ENCODE measurements at places on chromosomes 16 and 17.

DNA sequence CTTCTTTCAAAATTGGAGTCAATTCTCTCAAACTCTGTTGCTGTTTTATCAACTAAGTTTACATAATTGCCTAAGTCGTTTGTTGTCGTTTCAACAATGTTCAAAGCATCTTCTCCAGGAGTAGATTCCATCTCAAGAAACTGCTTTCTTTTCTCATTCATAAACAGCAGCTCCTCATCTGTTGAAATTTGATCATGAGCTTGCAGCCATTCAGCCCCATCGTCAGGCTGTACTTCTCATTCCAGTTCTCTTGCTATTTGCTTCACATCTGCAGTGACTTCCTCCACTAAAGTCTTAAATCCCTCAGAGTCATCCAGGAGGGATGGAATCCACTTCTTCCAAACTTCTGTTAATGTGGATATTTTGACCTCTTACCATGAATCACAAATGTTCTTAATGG lies 230.6 kb downstream of the IRF8 start:
- no peak for DNase-seq

- DNase-seq: no peak
Observed at GRCh38 chr16:6977291-6977690, 355.4 kb upstream of the RBFOX1 start.

DNA sequence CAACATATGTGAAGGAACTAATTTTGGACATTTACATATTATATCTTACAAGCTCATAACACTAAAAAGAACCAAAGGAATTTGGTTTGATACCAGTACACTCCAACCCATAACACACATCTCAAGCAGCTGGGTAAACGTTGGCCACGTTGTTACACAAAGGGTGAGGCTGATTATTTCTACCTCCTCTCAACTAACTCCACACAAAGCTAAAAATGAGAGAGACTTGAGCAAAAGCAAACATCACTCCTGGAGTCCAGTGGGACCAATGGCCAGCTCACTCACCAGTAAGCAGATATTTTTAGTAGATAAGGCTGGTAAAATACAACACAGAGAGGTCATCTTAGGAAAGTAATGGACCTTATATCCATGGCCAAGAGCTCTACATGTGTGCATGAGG lies 207.6 kb downstream of the MRTFB start:
- no peak for DNase-seq

GRCh38 chr17:44910231-44911106 lies 4.8 kb downstream of the GFAP start:
- DNase-seq: no peak

DNA sequence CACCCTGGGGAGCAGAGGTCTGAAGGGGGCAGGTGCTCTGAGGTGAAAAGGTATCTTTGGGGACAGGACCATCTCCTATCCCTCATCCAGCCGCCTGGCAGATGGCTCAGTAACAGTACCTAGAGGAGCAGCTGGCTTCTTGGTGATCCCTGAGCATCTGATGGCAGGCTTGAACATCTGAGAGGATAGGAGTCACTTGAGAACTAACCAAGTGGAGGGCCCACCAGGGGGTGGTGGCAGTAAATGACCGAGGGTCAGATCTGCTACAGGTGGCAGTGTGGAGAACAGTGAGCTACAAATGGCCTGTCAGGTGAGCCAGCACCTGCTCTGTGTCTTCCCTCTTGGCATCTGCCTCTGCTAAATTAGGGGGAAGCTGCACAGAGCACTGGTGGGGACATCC lies 13.8 kb downstream of the HROB start:
- DNase-seq: no peak

- no peak for DNase-seq
Observed at GRCh38 chr16:67183-67791, 5.1 kb downstream of the RHBDF1 start.

- DNase-seq: no peak
Observed at GRCh38 chr17:82561429-82562035, 42.0 kb downstream of the FOXK2 start.

- DNase-seq: no peak
Observed at GRCh38 chr17:57043276-57043675, 41.8 kb upstream of the AKAP1 start.

DNA sequence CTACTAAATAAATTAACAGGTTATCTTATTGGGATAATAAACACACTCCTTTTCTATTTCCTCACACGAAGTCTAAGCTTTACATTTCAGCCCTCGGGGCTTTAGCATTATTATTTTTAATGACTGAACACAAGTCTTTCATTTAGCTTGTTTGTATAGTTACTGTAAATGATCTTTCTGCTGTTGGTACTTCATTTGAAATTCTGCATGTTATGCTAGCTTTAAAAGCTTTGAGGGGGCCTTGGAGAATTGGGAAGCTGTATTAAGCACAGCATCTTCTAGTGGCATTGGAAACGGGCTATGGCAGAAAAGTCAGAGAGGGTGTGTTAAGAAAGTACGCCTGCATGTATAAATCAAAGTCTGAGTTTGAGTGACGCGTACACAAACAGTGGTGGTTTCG lies 243.7 kb downstream of the FTO start:
- DNase-seq: no peak

GRCh38 chr17:73208139-73208827 lies 15.4 kb downstream of the COG1 start:
- no peak for DNase-seq

- DNase-seq: peak; percentile 12
Observed at GRCh38 chr16:56983211-56983751, 6.1 kb upstream of the NLRC5 start.

DNA sequence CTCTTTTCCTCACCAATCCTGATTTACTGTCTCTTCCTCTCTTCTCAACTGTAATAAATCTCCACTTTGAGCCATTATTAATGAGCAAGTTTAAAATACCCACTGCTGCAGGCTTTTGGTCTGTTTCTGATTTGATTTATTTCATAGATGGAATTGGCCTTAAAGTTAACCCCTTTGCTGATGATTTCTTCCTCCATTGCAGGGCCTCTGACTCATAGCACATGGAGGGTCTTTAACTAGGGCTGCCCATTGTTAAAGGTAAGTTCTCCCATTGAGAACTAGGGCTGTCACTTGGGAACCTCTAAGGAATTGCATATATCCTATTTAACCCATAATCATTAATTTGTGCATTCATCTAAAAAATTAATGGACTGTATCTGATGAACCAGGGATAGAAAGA lies 221.2 kb downstream of the CA10 start:
- DNase-seq: no peak

DNA sequence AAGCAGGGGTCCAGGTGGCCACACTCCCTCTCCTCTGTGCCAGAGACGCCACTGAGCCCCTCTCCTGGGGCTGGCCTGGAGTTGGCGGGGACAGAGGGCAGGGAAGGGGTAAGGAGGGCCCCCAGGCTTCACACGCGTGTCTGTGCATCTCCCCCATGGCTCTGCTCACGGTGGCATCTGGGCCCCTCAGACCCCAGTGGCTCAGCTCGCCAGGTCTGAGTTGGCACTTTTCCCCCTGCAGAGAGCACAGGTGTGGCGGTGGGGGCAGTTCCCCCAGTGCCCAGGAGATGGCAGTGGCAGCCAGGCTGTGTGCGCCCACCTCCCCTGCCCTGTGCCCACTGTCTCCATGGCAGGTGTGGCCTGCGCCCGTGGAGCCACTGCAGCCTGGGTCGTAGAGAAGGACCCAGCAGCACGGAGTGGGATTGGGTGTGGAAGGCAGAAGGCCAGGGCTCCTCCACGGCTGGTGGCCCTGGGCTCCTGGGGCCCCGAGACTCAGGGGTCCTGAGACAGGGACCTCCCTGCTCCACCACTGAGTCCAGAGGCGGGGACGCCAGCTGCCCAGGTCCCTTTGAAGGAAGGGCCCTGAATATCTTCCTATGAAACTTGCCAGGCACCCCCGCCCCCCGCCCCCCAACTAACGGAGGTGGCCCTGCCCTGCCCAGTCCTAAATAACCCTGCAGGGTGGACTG lies 4.3 kb upstream of the APRT start:
- peak; percentile 66 for DNase-seq

DNA sequence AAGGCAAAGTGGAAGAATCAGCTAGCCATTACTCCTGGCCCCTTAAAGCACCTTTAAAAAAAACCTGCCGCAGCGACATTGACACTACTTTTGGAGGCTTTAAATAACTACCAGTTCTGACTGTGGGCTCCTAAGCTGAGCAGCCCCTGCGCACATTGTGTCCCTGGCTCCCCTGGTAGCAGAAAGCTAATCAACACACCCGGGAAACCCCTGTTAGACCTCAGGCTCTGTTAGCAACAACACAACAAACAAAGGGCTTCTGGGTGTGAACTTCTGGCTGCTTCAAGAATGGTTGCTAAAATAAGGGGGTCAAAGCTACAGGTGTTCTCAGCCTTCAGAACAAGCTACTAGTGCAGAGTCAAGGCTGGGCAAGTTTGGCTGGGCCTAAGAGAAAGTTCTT lies 83.6 kb downstream of the TMEM100 start:
- DNase-seq: no peak

DNA sequence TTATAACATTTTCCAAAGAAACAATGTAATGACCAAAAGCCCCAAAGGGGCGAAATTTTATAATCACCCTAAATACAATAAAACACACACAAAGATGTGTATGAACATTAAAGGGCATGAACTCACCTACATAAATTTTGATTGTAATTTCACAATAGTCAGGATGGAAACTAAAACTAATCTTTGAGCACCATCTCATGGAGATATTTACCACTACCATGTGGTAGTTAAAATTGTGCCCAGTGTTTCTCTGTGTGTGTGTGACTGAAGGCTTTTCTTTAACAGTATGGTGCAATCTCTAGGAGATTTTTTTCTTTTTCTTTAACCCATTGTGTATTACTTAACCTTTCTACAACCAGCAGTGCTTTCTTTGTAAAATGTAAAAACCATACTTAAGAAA lies 19.7 kb upstream of the MEIOC start:
- DNase-seq: no peak

GRCh38 chr16:25108054-25108453 lies 3.5 kb upstream of the LCMT1 start:
- DNase-seq: peak; percentile 54

DNA sequence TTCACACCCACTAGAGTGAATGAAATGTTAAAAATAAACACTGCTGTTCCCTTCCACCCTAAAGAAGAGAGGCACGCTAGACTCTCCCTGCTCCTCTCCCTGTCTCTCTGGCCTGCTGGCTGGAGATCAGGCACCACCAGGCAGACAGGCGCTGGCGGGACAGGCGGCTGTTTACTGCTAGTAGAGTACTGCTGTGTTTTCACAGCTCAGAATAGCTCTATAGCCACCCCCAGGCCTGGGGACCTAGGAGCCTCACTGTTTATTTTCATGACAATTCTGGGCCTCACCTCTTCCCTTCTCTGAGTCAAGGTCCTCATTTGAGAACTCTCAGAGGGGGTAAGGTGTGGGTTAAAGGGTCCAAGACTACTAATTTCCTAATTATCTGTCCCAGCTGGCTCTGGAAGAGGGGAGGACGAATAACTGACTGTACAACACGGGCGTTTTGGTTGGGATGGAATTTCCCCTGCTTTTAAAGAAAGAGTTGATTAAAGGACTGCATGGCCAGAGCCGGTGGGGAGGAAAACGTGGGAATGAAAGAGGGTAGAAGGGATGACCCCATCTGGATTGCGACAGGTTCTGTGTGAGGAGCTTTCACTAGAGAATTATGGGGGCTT lies 9.0 kb upstream of the G6PC1 start:
- no peak for DNase-seq

- DNase-seq: peak; percentile 91
Observed at GRCh38 chr16:30186782-30187555, 3.6 kb downstream of the CORO1A start.

- DNase-seq: no peak
Observed at GRCh38 chr16:13873835-13874438, 46.0 kb upstream of the ERCC4 start.
